Endothelial cell of umbilical vein (primary cell): ENCODE measurements at places on chromosomes 2 and 18.

GRCh38 chr2:241724259-241724974 is 10.0 kb upstream of the D2HGDH start:
- no peak for DNase-seq

- no peak for DNase-seq
Measured at GRCh38 chr2:65388596-65389390, 43.6 kb downstream of the SPRED2 start.

DNA sequence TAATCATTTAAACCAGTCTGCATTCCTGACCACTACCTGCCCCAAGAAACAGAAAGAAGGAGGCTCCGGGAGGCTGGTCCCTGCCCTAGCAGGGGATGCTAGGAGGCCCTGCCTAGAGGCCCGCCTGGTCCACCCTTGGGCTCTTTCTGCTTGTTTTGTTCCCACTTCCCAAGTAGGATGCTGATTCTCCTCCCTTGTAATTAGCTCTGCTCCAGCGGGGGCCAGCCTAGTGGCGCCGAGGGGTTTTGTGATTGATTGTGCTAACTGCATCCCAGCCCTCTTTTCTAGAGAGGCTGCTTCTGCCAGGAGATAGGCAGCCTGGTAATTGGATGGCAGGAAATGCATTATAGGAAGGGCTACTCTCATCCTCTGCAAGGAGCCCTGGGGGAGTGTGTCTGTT is 220.0 kb downstream of the LOXHD1 start:
- no peak for DNase-seq

DNA sequence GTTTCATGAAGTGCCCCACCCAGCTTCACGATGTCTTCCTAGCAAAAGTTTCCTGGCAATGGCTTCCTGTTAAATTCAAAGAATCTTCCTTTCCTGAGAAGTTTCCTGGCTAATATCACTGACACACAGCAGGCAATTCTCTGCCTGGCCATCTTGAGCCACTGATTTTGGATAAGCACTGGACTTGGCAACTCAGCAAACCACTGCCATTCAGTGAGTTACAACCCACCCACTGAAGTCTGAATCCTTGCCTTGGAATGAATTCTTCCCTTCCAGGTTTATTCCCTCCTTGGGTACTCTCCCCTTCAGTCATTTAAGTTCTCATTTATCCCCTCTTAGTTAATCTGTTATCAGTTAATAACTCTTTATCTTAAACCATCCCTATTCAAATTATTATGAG is 426.0 kb downstream of the MBD2 start:
- no peak for DNase-seq

- no peak for DNase-seq
Measured at GRCh38 chr2:45713591-45713990, 62.1 kb downstream of the PRKCE start.

GRCh38 chr2:119174216-119174992 is 15.9 kb upstream of the C1QL2 start:
- peak; percentile 20 for DNase-seq

- DNase-seq: no peak
Measured at GRCh38 chr2:16218625-16219024, 278.3 kb downstream of the MYCN start.

DNA sequence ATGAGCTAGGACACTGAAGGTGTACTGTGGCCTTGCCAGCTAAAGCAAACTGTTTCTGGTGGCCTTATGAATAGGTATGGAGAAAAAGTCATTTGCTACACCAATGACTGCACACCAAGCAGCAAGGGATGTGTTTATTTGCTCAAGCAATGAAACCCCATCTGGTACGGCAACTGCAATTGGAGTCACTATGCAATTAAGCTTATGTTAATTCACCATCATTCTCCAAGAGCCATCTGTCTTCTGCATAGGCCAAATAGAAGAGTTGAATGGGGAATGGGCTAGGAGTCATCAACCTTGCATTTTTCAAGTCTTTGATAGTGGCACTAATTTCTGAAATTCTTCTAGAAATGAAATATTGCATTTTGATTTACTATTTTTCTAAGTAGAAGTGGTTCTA is 372.0 kb downstream of the KCNJ3 start:
- no peak for DNase-seq

DNA sequence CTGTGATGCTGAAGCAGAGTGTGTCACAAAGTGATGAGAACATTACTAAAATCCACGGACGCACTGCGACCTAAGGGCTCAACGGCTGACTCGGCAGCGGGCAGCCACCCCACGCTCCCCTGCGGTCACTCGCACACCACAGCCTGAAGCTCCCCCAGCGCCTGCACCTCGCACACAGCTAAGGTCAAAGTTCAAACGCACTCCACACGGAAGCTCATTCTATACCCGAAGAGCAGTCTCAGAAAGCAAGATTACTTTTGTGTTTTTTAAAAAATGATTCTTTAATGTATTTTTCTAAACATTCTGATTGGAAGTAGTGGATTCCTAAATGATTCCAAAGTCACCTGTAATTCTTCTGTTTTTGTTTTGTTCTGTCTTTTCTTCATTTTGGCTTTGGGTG is 21.7 kb downstream of the ASPRV1 start:
- no peak for DNase-seq

- no peak for DNase-seq
Measured at GRCh38 chr2:120262761-120263428, 10.2 kb downstream of the RALB start.

GRCh38 chr2:39696838-39697237 is 31.1 kb downstream of the TMEM178A start:
- DNase-seq: peak; percentile 84

DNA sequence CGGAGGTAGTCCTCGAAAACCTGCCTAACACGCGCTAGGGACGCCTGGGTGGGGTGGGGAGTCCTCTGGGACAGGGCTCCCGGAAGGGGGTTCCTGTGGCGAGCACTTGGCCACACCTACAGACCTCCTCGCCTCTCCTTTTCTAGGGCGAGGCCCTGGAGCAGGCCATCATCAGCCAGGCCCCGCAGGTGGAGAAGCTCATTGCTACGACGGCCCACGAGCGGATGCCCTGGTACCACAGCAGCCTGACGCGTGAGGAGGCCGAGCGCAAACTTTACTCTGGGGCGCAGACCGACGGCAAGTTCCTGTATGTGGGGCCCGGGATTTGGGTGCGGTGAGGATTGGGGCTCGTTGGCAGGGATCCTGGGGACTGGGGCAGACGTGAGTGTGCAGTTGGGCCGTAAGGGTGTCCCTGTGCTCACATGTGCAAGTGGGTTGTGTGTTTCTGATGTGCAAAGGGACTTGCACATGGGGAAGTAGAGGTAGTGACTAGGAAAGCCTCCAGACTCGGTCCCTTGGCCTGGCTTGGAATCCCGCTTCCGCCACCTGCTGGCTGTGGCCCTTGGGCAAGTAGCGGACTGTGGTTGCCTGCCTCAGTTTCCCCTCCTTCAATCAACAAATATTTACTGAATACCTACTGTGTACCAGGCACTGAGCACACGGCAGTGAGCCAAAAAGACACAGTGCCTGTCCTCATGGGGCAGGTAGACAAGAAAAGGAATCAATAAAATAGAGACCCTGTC is 11.7 kb downstream of the ZAP70 start:
- no peak for DNase-seq

DNA sequence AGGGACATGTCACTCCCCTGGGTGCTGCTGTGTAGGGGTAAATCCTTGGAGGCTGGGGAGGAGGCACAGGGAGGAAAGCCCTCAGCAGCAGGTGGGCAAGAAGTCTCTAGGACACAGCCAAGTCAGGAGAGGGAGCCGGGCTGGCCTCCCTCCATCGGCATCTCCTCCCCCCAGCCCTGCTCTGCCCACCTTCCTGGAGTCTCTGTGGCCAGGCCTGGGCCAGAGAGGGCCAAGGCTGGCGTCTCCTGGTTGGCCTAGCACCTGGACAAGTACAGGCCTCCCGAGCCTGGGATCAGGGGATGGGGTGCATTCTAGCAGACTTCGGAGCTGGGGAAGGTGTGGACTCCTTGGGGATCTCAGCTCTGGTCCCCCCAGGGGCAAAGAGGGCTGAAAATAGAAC is 1.8 kb downstream of the SPEG start:
- DNase-seq: no peak

DNA sequence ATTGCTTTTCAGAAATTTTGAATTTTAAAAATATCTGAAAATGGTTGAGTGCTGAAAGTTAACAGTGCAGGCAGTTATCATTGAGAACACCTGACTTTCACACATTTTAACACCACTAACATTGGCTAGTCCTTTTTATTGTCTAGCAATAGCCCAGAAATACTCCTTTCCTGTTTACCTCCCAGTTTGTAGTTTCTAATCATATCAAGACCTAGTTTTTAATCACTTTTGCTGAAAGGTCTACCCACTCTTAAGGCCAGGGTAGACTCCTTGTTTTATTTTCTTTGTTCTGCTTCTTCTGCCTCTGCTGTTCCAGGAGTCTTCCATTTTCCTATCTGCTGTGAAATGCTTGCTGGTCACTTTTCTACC is 72.1 kb downstream of the UBE2E3 start:
- no peak for DNase-seq

- no peak for DNase-seq
Measured at GRCh38 chr2:21820271-21820670, 696.5 kb downstream of the TDRD15 start.

DNA sequence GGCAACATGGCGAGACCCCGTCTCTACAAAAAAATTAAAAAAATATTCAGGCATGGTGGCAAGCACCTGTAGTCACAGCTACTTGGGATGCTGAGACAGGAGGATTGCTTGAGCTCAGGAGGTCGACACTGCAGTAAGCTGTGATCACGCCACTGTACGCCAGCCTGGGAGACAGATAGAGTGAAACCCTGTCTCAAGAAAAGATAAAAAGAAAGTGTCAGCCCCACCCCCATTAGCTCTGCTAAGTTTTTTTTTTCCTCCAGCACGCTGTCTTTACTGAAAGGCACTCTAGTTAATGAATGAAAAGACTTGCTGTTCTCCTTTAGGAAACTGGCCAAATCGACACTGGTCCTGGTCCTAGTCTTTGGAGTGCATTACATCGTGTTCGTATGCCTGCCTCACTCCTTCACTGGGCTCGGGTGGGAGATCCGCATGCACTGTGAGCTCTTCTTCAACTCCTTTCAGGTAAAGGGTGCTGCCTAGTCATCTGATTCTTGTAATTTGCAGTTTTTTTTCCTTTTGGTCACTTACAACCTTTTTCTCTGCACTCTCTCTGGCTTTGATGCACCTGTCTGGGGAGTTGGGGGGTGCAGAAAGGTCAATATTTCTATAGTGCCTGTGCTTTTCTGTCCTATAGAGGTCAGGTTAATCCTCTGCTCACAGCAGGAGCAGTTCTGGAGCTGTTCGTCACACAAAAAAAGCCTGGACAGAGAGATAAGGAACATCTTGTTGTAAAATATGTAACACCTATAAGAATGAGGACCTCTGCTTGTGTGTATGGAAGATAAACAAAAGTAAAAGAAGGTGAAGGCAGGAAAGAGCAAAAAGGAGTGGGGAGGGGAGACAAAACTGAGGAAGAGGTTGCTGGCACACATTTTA is 82.3 kb downstream of the PTH2R start:
- no peak for DNase-seq

DNA sequence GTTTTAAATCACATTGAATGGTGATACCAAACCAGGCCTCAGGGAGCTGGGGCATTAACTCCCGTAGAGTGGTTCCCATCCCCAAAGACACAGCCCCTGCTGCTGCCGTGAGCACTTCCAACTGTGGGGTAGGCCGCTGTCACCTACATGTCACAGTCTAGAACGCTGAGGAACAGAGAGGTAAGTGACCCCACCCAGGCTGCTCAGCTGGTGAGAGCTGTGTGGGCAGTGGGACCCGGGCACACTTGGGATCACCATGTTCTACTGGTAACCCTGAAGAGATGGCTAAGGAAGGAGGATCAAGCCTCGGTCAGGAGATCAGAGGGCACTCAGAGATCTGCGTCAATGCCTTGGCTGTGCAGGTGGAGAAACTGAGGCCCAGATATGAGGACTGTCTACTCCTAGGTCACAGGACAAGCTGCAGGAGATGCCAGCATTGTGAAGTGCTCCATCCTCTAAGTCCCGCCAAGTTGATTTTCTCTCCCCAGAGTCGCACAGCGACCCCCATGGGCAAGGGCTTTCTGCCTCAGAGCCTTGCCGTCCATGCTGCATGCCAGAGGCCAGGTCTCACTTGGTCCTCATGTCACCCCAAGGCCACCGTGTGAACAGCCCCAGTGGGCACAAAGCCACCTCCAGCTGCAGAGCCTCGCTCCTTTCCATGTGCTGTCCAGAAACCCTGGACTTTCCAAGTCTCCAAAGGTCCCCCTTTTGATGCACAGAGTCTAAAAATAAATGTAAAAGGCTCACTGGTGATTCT is 144.2 kb upstream of the OTOS start:
- DNase-seq: no peak

GRCh38 chr2:35978218-35978617 is 377.4 kb upstream of the CRIM1 start:
- no peak for DNase-seq

DNA sequence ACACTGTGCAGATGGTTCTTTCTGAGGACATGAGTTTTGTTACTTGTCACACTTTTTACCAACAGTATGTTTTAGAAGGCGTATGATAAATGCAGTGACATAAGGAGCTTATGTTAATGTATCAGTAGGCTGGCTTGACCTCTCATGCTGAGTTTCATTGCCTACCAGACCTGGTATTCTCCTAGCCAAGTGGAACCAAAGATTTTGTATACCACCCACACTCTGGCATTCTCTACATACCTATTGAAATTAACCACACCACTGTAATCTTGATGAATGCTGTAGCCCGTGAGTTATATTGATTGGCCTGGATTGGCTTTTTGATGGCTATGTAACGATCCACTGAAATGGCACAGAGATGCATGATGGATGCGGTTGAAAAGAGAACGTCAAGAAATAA is 11.4 kb downstream of the HTR2B start:
- DNase-seq: no peak

DNA sequence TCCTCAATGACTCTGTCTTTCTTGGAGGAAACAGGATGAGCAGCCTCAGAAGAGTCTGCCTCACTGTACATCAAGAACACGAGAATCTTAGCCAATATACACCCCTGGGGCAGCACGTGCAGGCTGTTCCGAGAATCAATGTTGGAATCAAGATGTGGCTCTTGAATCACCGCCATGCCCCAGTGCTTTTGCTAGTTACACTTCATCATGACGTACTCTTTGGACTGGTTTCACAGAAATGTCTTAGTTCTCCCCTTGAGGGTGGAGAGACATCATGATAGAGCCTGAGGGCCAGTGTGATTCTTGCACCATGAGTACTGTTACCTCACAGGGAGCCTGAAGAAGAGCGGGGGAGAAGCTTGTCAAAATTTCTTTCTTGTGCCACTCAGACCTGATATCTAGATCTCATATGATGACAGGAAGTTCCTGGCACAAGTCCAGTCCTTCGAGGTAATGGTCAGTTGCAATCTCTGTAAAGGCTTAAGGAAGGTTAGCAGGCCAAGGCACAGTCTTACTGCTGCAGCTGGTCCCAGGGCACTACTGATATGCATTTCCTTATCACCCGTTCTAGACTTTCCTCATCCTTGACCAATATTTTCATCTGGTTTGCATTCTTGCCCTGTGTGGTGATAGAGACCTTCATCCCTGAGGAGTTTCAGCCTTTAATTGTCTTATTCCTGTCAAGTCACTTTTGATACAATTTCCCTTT is 28.2 kb upstream of the STAT4 start:
- no peak for DNase-seq

GRCh38 chr2:11506611-11506969 is 27.3 kb upstream of the GREB1 start:
- no peak for DNase-seq
